ENCODE measurements at places on chromosomes 12 and 14. TPM values are rescaled to one million over a fixed set of nuclear protein-coding genes. Genes with fewer than 3 reads are reported as not detected.

Gene SLC5A8
- not detected for total RNA-seq

Gene GPR137C
- 0.44 TPM for total RNA-seq

Gene CEBPE
- not detected for total RNA-seq

Gene ZFYVE21
- total RNA-seq, result 144 TPM

Gene KRT77
- not detected for total RNA-seq

Gene RNASE7
- not detected for total RNA-seq

Gene NRL
- 1.1 TPM for total RNA-seq

Gene SSPN
- 27.3 TPM for total RNA-seq

Gene STAT6
- total RNA-seq, result 110 TPM

Gene DBX2
- total RNA-seq, result not detected

Gene HIF1A
- total RNA-seq, result 78.0 TPM

Gene ACOT6
- not detected for total RNA-seq

Gene SERPINA9
- total RNA-seq, result not detected

Gene JAG2
- total RNA-seq, result 5.1 TPM

Gene CMA1
- not detected for total RNA-seq

Gene SLC7A8
- 66.9 TPM for total RNA-seq

Gene BRF1
- total RNA-seq, result 20.9 TPM

Gene CPNE8
- total RNA-seq, result 26.4 TPM

Gene WNT1
- not detected for total RNA-seq

Gene NFATC4
- 29.9 TPM for total RNA-seq

Gene LUM
- 141 TPM for total RNA-seq

Gene OTX2
- total RNA-seq, result not detected

Gene IFI27
- 242 TPM for total RNA-seq

Gene FAM222A
- total RNA-seq, result 0.49 TPM

Gene CFL2
- total RNA-seq, result 77.8 TPM

Gene DIO2
- total RNA-seq, result 1.5 TPM

Gene NANOG
- total RNA-seq, result 0.19 TPM

Gene UNC119B
- total RNA-seq, result 16.0 TPM

Gene KRT6C
- total RNA-seq, result not detected

Gene PTCSC3
- not detected for total RNA-seq

Gene KRT73
- not detected for total RNA-seq

Gene RDH11
- total RNA-seq, result 25.8 TPM

Gene CCDC196
- total RNA-seq, result not detected

Gene KRT78
- not detected for total RNA-seq

Gene SLC25A47
- not detected for total RNA-seq

Gene OAS1
- total RNA-seq, result 16.2 TPM

Gene KLRF1
- 0.94 TPM for total RNA-seq

Gene P3H3
- 5.6 TPM for total RNA-seq

Gene GRIN2B
- 2.0 TPM for total RNA-seq

Gene MUCL1
- not detected for total RNA-seq

Gene TM7SF3
- total RNA-seq, result 49.5 TPM

Gene MGAT4C
- not detected for total RNA-seq

Gene ADAM21
- not detected for total RNA-seq

Gene CACNA2D4
- total RNA-seq, result 7.5 TPM

Gene CACNB3
- total RNA-seq, result 2.4 TPM

Gene AQP6
- 1.9 TPM for total RNA-seq

Gene LRR1
- 11.6 TPM for total RNA-seq

Gene RIMKLB
- total RNA-seq, result 42.2 TPM

Gene ACYP1
- 14.1 TPM for total RNA-seq

Gene NOPCHAP1
- 4.7 TPM for total RNA-seq

Gene KLRD1
- 1.3 TPM for total RNA-seq

Gene COX8C
- not detected for total RNA-seq

Gene FGD4
- total RNA-seq, result 84.0 TPM
